Sigmoid colon (tissue), 7 donors: ENCODE measurements at places on chromosomes 7 and 10. TPM values are rescaled to one million over a fixed set of nuclear protein-coding genes. Genes with fewer than 3 reads are reported as not detected.
A peak's percentile ranks its signal among the peaks of the same experiment; 100 is the strongest.

The SPOCK2 gene
- 10.0 TPM for total RNA-seq

The CPA2 gene
- not detected for total RNA-seq

The CC2D2B gene
- total RNA-seq: 5.3 TPM

The NPC1L1 gene
- total RNA-seq: 0.33 TPM

The HPS1 gene
- 46.4 TPM for total RNA-seq

The HHEX gene
- total RNA-seq: 3.5 TPM

The BTBD16 gene
- 0.55 TPM for total RNA-seq

The TPK1 gene
- total RNA-seq: 7.2 TPM

The MEST gene
- 14.1 TPM for total RNA-seq

The MMD2 gene
- total RNA-seq: not detected

The CFTR gene
- not detected for total RNA-seq

The RBM28 gene
- total RNA-seq: 12.1 TPM

The PRF1 gene
- total RNA-seq: 2.8 TPM

The GATA3 gene
- not detected for total RNA-seq

DNA sequence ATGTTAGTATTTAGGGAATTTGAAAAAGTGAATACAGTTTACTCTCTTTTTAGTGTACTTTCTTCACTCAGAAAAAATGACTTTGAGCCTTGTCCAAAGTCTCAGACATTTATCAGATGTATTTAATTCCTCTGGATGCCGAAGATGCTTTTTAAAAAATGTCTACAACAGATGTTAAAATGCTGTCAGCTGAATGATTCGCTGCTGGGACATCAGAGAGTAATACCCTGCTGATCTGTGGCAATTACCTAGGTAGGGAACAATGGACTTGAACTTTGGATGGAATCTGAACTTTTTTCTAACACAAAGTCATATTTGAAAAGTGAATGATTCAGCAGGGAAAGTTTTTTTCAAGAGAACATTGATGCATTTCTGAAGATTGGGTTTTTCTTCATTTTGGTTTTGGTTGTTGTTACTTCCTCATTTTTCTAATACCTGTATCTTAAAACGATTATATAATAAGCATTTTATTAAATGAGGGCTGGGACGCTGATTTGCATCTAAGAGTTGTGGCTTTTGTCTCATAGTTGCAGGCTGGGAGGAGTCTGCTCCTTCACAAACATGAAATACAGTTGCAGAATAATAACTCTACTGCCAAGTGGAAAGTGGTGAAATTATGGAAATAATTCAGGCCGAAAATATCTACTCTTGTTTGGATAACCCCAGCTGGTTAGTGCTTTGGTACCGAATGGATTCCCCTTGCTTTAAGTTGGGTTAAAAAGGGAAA is 98.0 kb downstream of the SPAG6 start:
- no peak for DNase-seq

GRCh38 chr10:47254611-47255010 is 45.4 kb upstream of the GDF10 start:
- no peak for DNase-seq

GRCh38 chr7:105448181-105448580 is 59.5 kb upstream of the SRPK2 start:
- DNase-seq: no peak

DNA sequence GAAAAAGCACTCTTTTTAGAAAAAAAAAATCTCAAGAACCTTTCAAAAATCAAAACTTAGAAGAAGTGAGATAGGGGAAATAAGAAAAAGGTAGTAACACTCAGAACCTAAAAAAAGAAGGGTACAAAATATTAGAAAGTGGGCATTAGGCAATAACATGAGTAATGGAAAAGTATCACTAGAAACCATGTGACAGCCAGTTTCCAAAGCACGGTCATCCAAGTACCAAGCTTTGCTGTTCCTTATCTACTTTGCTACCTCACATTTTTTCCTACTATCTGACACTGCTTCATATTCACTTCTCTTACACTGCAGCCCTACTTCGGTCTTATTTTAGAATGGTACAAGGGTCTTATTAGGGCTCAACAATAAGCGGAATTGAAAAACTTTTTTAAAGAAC is 30.3 kb downstream of the IMMP2L start:
- DNase-seq: no peak

DNA sequence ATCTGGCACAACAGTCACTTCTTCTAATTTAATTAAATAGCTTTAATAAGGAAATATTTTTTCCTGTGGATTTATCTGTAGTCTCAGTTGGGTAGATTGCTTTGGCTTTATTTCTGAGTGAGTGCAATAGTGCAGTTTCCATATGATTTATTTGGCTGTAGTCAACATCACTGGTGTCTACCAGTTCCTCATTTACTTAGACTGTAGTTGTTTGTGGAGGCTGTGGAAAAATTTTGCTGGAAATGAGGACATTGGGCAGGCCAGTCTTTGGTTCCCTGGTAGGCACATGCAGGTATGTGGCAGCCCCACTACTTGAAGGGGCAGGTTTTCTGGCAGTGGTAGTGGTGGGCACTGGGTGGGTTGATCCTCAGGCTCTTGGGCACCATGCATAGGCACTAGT is 15.5 kb downstream of the TAS2R40 start:
- no peak for DNase-seq

- peak; percentile 2 for DNase-seq
These were observed 13.1 kb downstream of the DDC start for GRCh38 chr7:50552139-50552538.

DNA sequence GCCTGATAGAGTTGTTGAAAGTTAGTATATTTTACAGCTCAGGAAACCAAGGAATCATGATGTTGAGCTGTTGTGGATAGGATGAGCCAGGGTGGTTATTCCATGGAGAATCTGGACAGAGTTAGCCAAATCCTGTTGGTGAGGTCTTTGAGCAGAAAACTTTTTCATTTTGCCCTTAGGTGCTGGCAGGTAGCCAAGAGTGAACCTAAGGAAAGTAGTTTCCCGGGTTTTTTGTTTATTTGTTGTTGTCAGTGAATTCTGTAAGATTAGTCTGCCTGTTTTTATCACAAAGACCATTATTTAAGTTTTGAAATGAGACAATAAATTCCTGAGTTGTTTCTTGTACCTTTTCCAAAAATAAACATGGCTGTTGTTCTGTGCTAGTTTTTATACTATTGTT is 61.0 kb downstream of the GALNT11 start:
- no peak for DNase-seq

- no peak for DNase-seq
These were observed 290.9 kb upstream of the SP8 start for GRCh38 chr7:21077602-21078001.

DNA sequence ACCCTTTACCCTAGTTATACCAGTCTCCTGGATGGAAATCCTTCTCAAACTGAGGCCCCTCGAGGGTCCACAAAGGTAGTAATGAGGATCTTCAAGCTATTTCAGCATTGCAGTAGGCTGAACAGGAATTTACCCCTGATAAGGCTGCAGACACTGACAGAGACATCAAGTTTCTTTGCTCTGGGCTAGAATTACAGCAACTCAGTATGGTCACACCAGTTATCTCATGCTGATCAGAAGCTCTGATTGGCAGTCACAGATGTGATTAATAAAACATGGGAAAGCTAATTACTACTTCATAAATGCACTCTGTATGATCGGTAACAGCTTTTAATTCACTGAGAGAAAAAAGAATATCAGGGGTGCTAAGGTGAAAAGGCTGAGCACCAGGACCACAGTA is 30.6 kb downstream of the FAM204A start:
- no peak for DNase-seq

DNA sequence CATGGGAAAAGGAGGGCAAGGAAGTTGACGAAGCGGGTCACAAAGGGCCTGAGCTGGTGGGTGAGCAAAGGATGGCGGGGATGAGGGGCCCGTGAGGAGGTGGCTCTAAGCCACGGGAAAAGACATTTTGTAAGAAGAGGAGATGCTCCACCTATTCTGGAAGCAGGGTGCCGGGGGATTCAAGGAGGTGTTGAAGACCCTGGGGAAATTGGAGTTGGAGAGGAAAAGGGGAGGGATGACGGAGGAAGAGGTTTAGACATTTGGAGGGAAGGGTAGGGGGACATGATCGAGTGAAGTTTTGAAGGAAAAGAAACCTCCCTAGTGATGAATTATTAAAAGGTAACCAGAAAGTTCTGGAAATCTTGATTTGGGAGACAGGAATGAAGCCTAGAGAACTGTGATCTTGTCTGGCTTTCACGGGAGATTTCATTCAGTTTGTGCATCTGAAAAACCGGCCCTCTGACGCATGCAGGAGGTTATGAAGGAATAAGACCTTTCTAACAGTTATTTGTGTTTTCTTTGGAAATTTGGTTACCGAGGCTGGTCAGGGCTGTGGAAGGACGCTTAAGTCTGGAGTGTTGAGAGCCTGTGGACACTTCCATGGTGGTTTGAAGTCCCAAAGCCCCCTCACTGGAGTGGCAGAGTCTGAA is 1.4 kb downstream of the SMO start:
- peak; percentile 7 for DNase-seq

GRCh38 chr7:108203537-108203936 is 73.4 kb upstream of the LAMB4 start:
- no peak for DNase-seq

GRCh38 chr10:43120929-43121314 is 17.3 kb upstream of the CSGALNACT2 start:
- no peak for DNase-seq

DNA sequence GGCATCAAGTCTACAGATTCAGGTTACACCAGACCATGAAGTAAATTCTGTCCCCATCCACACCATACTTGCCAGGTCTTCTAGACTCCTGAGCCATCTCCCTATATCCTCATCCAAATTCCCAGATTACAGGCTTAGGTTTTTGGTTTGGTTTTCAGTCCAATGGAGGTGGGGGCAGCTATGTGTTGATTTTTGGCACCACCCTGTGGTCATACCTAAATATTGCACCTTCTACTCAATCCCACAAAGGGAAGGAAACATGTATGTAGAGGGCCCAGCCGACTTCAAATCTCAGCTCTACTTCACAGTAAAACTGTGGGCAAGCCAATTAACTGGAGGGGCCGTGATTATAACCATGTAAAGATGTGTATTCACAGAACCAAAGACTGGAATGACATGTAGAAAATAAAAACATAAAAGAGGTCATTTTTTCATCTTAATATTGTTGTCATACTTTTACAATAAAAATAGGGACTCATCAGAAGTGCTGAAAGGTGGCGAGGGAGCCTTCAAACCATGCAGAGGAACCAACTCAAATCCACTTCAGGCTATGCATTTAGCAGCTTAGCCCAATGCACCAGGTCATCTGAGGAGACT is 19.8 kb downstream of the ERCC6 start:
- no peak for DNase-seq

GRCh38 chr10:117532451-117533107 is 10.0 kb upstream of the EMX2 start:
- peak; percentile 46 for DNase-seq

- no peak for DNase-seq
These were observed 414.2 kb upstream of the PODXL start for GRCh38 chr7:131970602-131971001.

- no peak for DNase-seq
These were observed 55.4 kb upstream of the IGFBP3 start for GRCh38 chr7:45976485-45976856.

DNA sequence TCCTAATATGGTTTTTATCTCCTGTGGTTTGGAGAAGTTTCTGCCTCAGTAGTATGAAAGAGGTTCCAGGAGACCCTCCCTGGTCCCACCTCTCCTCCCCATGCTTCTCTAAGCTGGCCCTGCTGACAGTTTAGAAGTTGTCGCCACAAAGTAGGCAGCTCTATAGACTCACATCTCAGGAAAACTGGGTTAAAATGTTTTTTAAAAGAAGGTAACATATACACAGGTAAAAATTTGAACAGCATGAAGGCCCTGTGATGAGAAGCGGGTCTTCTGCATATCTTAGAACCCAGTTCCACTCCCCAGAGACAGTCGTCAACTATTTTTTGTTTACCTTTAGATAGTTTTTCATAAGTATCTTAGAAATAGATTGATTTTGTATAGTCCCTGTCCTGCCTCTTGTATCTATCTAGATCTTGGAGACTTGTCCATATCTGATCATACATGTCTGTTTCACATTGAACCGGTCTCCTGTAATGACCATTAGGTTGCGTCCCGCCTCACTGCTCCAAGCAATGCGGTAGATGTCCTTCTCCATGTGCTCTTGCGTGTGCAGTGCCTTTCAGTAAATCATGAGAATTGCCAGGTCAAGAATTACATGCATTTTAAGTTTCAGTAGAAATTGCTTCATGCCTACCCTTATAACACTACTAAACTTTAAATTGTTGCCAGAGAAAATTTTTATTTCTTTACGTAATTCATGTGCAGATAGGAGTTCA is 2.2 kb downstream of the DUSP5 start:
- DNase-seq: no peak

DNA sequence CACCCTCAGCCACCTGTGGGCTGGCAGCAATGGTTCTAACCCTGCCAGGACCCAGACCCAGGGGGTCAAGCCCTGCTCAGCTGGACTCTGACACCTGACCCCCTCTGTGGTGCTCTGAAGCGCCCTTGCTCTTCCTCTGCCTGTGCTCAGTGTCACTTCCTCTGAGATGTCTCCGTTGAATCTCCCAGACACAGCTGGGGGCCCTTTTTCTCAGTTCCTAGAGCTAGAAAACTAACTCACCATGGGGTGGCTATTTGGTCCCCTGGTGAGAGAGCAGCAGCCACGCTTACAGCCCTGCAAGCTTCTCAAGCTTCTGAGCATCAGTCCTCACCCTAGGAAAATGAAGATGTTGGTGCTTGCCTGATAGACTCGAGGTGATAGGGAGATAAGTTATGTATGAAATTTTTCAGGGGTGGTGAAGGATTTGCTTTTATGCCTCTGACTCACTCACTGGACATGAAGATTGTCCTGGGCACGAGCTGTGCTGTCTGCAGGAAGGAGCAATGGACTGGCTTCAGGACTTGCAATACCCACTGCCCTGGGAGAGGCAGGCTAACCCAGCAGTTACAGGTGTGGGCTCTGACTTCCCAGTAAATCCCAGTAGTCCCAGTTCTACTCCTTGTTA is 29.6 kb downstream of the COL13A1 start:
- no peak for DNase-seq
